ENCODE measurements at places on chromosomes 1 and 21.

- peak; percentile 35 for DNase-seq
These were observed 356.1 kb downstream of the LMO4 start for GRCh38 chr1:87684713-87685205.

DNA sequence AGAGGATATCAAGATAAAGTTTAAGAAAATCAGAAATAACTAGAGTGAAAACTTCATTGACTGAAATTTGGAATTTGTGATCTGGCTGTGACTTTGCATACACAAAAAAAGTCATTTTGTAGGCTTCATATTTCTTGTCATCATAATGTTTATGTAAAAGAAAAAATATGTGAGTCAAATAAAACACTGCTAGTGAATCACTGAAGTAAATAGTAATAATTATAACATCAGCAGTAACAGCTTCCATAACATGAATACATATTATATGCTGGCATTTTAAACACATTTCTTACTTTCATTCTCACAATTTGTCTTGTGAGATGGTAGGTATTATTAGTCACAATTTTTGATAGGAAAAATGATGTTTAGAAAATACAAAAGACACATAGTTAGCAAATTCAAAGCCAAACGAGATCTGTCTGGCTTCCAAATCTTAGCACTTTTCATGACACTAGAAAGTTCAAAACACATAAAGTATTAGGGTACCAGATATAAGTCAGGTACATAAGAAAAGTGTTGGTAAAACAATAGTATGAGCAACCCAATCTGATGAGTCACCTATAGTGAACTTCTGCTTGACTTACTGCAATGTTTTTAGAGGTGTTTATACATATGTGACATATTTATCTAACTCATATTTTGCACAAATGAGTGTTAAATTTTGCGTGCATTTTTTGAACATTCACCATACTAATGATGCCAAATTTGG, 241.0 kb upstream of the SNX7 start:
- DNase-seq, result no peak

DNA sequence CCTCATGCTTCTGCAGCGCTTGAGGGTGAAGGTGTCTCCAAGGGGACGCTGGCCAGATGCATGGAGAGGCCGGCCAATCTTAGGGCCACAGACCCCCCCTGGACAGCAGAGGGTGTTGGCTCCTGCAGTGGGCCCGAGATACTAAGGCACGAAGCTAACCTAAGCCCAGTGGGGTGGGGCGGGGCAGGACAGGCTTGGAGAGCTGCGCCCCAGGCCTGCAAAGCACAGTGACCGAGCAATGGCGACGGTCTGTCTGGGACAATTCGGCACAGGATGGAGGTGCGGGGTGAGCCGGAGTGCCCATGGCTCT, 1.3 kb downstream of the FNDC10 start:
- no peak for DNase-seq

DNA sequence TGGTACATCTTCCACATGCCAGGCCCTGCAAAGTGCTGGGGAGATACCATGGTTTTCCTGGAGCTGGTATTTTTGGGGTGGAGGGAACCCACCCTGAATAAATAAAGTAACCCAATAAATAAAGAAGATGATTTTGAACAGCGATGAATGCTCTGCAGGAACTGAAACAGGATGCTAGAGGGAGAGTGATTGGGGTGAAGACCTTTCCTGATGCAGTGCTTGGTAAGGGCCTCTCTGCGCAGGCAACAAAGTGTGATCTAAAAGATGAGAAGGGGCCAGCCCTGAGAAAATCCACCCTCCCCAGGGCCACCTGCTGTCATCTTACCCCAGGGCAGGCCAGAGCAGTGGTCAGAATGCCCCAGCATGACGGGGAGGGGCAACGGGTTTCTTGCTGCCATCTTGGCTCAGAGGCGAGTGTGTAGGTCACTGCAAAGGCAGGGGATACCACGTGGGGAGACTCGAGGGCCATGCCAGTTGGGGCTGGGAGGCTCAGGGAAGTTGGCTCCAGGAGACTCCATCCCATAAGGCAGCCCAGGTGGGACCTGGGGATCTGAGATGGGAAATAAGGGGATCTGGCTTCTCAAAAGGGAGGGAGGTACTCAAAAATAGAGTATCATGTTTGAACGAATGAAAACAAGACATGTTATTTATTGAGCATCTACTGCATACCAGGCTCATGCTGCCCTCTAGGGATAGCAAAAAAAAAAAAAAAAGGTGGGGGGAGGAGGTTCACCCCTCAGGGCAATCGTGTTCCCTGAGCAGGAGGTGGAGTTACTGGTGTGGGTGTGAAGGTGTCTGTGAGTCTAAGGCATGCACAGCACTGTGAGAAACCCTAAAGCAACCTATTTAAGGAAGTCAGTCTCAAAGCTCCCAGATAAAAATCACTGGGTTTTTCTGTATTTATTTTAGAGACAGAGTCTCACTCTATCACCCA, 2.8 kb downstream of the SRARP start:
- DNase-seq, result peak; percentile 47

DNA sequence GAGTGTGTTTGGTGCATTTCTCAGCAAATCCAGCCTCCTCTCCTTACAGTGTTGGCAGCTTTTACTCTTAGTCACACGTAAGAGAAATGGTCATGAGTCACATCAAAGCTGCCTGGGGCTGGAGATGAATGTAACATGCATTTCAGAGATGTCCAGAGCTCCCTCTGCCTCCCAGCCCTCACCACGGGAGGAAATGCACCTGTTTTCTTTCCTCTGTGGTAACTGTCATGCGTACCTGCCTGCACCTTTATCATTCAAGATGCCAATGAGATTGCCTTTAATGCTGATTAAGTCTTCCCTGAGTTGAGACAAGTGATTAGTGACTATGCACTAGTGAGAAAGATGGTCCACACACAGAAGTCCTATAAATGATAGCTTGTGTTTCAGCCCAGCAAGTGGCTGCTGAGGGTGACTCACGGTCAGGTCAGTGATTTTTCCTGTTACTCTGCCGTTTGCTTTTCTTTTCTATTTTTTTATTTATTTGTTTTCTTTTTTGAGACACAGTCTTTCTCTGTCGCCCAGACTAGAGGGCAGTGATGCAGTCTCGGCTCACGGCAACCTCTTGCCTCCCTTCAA, 277.3 kb upstream of the FMN2 start:
- peak; percentile 90 for DNase-seq

GRCh38 chr1:222616525-222616924, 1.4 kb upstream of the MIA3 start:
- DNase-seq, result no peak

DNA sequence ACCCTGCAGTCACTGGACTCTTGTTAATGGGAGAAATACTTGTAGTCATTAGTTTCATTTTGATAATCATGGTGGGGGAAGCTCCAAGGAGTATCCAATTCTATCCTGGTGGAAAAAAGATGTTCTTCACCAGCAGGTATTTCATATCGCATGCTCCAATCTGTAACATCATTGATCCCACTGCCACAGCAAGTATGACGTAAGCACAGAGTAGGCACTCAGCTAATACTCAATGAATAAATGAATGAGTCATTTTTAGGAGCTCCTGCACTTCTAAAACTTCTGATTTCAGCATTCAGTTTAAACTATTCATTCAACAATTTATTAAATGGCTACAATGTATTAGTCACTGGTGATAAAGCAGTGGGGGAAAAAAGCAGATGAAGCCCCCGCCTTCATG, 30.3 kb downstream of the RXRG start:
- no peak for DNase-seq
